ENCODE measurements at places on chromosomes 5 and 9.

DNA sequence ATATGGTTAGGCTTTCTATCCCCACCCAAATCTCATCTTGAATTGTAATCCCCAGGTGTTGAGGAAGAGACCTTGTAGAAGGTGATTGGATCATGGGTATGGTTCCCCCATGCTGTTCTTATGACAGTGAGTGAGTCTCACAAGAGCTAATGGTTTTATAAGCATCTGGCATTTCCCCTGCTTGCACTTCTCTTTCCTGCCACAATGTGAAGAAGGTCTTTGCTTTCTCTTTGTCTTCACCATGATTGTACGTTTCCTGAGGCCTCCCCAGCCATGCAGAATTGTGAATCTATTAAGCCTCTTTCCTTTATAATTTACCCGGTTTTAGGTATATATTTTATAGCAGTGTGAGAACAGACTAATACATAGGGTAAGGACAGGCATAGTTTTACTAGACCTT lies 334.5 kb downstream of the TLR4 start:
- DNase-seq, result no peak

GRCh38 chr5:167525004-167525403 lies 766.4 kb upstream of the WWC1 start:
- DNase-seq, result no peak

DNA sequence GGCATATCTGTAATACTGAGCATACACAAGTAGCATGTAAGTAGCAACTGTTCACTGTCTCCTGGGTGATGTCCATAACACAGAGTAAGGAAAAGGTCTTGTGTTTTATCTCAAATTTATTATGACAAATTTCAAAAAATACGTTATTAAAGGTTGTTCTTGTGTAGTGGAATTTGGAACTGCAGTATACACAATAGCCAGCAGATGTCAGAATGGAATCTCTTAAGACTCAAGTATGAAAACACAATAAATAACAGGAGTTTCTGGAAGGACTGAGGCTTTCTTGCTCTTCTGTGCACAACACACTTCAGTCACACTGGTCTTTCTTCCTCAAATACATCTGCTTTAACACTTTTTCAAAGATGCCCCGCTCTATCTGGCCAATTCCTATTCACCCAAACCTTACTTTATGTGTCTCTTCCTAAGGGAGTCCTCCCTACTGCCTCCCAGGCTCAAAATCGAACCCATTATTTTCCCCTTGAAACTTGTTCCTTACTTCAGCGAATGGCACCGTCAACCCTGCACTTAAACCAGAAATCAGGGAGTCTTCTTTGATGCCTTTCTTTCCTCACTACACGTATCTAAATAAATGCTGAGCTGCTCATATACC lies 6.5 kb upstream of the FBXO10 start:
- DNase-seq, result no peak

DNA sequence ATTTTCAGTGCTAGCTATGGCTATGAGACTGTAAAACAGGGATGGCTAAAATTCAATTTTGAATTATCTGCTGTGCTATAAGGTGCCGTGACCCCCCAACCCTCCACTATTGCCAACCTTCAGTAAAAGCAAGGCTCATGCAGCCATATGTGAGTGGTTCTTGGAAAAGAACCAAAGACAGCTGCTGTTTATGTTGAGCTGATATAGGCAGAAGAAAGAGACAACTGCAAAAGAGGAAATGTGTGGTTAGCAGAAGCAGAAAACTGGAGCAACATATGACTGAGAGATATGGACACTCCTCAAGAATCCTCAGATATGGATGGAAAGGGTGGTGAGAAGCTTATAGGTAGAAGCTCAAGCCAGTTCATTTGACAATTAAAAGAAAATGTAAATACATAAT lies 200.3 kb downstream of the TLE1 start:
- no peak for DNase-seq

- no peak for DNase-seq
Measured at GRCh38 chr9:135939351-135940265, 21.6 kb downstream of the UBAC1 start.

DNA sequence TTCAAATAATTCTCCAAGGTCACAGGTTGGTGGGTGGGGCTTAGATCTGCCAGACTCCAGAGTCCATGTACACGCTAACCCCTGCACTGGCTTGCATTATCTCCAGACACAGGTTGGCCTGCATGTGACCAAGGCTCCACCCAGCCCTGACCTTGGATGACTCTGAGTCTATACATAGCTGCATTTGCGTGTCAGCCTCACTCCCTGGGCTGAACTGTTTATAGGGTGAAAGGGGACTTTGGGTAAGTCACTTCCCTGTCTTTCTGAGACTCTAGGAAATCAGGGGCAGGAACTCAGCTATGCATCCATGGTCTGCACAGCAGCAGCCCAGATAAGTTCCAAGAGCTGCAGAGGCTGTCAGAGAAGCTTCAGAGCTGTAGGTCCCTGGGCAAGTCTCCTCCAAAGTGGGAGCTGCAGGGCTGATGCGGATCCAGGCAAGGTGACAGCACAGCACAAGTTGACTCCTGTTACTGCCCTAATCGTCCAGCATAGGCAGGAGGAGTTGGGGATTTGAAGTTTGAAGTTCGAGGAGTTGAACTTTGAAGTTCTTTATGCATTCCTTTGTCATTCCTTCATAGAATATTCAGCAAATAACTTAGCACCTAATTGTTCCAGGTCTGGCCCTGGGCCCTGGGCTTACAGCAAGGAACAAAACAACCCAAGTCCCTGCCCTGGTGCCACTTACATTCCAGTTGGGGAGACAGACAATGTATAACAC lies 53.4 kb downstream of the SLC22A5 start:
- no peak for DNase-seq

- peak; percentile 69 for DNase-seq
Measured at GRCh38 chr9:126611592-126612325, 2.0 kb upstream of the LMX1B start.

DNA sequence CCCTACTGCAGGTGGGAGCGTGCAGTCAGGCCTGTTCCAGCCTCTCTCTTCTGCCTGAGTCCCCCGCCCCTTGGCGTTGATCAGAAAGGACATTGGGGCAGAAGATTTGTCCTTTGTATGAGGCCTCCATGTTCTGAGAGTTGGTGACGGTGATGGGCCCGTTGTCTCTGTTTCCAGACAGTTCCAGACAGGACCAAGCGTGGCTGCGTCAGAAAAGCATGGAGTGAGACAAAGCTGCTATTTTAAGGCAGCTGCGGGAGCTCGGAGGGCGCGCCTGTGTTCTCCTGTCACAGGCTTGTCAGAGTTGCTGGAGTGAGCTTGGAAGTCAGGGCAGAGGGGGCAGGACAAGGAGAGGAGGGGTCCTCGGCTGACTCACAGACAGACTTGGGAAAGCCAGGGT lies 32.1 kb upstream of the SH3PXD2B start:
- no peak for DNase-seq

DNA sequence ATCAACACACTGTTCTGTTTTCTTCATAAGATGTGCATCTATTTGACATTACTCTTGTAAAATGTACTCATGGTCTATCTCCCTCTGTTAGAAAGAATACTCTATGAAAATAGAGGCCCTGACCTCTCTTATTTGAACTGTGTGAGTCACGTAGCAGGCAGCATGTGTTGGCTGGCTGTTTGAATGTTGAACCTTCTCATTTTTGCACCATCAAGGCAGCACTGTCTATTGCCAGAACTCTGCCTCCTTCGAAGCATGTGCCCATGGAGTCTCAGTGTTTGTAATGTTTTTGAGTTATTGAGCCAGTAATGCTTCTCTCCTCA lies 144.4 kb downstream of the ALDH1A1 start:
- DNase-seq, result no peak

DNA sequence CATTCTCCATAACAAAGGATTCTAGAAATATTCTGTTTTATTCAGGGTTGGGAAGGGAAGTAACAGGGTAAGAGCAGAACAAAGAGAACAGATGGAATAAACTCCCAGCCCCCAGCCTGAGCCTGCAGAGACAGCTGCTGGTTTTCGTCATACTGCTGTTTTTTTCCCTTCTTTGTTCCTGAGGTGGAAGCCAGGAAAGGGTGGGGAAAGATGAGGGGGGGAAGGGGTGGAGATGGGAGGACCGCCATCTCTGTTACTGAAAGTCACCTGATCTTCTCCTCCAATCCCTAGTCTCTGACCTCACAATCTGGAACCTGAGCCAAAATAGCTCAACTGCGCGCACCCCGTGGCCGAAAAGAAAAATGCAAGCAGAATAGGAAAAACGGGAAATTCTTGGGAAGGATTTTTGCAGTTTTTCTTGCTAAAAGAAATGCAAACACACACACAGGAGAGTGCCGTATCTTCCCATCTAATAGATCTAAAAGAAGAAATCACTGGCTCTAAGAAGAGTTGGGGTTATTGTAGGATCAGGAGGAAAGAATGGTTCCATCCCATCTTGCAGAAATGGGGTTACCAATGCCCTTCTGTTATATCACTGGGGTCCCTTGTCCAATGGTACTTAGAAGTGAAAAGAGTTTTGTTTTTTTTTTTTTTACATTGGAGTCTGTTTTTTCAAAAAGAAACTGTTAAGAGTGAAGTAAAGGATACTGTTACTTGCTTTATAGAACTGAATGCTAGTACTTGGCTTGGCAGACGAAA lies 57.9 kb downstream of the DIAPH1 start:
- no peak for DNase-seq

GRCh38 chr5:95644351-95645042 lies 2.1 kb upstream of the RFESD start:
- no peak for DNase-seq

DNA sequence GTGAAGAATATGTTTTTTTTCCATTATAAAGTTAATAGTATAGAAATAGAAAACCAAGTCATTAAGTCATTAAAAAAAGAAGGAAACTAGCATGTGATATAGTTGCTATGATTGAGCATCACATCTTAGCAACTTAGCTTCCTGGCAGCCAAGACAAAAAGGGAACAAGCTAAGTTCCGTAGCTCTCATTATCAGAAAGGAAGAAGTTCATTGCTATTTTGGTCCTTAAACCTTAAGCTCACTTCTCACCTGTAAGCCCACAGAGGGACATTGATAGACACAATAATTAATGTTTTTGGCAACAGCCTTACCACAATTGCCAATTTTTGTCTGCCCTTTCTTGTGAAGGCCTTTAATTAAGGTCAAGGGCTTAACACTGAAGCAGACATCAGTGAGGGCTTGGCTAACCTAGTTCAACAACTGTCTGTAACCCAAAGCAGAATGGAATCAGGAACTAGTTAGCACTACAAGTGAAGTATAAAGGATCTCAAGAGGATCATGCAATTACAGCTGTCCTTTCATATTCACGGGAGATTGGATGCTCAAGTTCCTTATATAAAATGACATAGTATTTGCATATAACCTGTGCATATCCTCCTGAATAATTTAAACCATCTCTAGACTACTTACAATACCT lies 24.0 kb upstream of the KLF4 start:
- DNase-seq, result no peak

DNA sequence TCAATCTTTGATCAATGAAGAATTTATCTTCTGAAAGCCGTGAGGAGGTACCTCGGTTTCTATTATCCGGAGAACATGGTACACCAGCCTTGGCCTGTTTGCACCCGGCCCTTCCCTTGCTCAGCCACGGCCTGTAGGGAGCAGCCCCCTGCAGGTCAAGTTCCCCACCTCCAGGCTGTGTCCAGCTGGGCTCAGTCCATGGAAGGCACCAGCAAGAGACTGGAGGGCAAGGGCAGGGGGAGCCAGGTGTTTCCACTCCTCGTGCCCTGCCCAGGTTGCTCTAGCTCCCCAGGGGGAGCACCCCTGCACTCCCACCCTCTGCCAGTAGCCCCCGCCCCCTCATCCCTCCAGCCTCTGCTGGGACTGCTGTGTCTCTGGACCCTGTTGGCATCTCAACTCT lies 87.3 kb upstream of the ADAMTS2 start:
- no peak for DNase-seq

DNA sequence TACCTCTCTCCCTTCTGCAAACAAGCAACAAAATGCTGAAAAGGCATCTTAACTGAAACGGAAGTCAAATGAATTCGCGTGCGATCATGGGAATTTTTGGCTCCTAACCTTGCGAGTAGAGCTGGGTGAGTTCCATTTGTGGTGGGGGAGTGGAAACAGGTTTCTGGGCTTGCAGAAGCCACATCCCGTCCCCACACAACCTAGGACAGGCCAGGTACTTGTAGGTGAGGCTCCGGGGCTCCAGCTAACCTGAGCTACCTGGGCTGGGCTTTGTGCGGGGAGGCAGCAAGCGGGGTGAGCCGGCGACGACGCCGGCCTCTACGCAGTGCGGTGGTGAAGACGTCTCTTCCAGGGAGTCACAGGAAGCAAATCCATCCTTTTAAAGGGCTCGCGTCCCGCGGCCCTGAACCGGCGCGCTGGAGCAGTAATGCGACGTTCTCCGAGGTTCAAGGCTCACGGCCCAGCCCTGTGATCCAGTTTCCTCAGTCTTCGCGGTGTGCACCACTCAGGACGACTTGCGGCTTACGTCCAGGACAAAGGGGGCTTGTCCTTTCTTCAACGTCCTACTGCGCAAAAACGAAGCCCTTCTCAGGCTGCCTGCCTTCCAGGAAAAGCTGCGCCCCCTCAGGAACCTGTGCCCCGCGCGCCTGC lies 567 bp upstream of the SPIN1 start:
- peak; percentile 15 for DNase-seq

DNA sequence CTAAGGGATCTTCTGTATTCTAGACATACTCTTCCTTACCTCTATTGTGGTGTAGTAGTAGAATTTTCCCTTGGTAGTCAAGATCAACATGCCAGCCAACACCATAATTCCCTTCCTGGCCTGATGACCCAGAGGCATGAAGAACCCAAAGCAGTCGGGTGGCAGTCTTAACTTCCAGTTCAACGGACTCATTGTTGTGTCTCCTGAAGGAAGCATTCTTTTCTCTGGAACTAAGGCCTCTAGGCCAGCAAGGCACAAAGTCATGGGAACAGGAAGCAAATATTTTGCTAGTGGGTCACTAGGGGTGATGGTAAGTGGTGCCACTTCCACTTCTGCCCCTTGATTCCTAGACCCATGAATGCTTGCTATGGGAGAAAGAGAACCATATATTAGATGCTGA lies 55.2 kb upstream of the DAPK1 start:
- DNase-seq, result no peak

DNA sequence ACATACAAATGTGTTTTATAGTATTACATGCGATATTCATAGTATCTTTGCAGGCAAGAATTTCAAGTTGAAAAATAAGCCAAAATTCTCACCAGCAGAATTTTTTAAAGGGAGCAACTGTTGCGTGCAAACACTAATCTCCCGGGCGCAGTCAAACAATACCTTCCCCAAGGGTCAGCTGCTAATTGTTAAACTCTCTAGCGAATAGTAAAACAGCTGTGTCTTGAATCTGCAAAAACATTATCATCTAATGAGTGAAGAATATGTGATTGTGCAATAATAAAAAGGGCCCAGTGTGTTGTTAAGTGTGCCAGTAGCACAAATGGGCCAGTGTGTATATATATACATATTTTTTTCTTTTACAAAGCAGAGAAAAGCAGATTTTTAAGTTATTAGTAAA lies 131.4 kb downstream of the CCDC192 start:
- no peak for DNase-seq

GRCh38 chr5:132459031-132459982 lies 31.3 kb downstream of the IRF1 start:
- DNase-seq, result no peak

- DNase-seq, result no peak
Measured at GRCh38 chr9:93107825-93108161, 11.8 kb downstream of the CARD19 start.

- no peak for DNase-seq
Measured at GRCh38 chr5:104733063-104733669, 1170.6 kb upstream of the NUDT12 start.

GRCh38 chr5:93322974-93323860 lies 257.8 kb downstream of the NR2F1-AS1 start:
- no peak for DNase-seq
